ENCODE measurements at places on chromosomes 3 and 15.

DNA sequence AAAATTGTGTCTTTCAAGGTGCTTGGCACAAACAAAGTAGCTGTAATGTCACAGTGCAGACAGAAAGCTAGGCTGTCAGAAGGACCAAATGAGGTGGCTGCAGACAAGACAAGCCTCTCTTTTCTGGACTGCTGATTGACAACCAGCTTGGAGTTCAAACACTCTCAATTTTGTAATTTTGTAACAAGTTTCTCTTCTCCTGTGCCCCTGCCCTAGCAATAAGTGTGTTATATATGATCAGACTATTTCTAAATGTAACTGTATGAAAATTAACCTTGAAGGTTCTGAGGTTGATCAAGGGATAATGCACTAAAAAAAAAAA lies 172.0 kb downstream of the P3H2 start:
- no peak for DNase-seq

DNA sequence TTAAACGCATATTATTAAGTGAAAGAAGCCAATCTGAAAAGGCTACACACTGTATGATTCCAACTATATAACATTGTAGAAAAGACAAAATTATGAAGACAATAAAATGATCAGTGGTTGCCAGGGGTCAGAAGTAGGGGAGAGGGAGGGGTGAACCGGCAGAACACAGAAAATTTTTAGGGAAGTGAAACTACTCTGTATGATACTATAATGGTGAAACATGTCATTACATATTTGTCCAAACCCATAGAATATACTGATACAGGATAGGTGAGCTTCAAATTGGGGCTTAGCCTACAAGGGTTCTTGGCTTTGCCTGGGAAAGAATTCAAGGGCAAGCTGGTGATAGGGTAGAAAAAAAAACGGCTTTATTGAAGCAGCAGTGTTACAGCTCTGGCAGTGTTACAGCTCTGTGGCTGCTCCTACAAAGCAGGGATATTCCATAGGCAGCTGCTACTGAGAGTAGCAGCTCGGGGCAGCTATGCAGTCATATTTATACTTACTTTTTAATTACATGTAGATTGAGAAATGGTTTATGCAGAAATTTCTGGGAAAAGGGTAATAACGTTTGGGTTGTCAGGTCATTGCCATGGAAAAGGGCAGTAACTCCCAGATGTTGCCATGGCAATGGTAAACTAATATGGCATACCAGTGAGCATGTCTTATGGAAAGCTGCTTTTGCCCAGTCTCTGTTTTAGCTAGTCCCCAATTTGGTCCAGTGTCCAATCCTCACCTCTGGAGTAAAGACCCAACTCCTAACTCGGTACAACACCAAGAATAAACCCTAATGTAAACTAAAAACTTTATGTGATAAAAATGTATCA lies 125.1 kb upstream of the SLC25A36 start:
- DNase-seq = no peak

DNA sequence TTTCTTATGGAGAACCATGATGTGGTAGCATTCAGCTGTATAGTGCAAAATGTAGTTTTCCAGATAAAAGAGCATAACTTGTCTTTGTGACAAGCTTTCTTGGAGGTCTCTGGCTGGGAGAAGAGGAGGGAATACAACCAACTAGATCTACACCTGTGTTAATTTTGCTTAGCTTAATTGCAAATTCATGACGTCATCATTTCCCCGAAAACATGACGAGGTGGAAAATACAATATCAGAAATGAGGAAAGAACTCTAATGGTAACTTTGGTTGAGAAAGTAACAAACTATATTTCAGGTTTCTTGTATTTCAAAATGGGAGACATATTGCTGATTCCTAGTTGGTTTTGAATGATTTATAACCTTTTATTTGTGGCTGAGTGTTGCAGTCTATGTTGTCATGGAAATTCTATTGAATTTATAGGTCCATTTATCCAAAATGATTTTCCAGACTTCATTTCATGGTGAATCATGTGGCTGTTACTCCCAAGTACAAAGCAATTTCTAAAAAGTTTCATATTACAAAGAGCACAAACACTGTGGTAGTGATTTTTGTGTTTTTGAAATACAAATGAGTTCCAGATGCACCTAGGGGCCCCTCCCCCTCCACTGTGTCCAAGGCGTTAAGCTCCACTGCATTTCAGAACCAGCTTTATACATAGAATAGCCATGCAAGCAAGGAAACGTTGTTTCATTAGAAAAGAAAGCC lies 307.2 kb downstream of the FEZF2 start:
- DNase-seq = no peak

DNA sequence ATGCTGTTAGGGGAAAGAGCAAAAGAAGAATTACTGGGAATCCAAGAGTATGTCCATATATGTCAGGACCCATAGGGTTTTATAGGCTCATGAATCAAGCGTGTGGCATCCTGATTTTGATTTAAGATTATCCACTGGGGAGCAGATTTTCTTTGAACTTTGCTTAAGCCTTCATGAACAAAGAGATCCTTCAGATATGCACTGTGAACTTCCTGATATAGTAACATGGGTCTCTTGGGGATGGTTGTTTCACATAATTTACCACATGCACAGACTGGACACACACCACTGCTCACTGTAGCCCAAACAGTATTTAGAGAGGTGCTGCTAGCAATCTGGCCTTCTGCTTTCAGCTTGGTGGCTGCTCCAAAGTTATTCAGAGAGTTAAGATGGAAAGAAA lies 200.9 kb upstream of the ZPLD1 start:
- no peak for DNase-seq

DNA sequence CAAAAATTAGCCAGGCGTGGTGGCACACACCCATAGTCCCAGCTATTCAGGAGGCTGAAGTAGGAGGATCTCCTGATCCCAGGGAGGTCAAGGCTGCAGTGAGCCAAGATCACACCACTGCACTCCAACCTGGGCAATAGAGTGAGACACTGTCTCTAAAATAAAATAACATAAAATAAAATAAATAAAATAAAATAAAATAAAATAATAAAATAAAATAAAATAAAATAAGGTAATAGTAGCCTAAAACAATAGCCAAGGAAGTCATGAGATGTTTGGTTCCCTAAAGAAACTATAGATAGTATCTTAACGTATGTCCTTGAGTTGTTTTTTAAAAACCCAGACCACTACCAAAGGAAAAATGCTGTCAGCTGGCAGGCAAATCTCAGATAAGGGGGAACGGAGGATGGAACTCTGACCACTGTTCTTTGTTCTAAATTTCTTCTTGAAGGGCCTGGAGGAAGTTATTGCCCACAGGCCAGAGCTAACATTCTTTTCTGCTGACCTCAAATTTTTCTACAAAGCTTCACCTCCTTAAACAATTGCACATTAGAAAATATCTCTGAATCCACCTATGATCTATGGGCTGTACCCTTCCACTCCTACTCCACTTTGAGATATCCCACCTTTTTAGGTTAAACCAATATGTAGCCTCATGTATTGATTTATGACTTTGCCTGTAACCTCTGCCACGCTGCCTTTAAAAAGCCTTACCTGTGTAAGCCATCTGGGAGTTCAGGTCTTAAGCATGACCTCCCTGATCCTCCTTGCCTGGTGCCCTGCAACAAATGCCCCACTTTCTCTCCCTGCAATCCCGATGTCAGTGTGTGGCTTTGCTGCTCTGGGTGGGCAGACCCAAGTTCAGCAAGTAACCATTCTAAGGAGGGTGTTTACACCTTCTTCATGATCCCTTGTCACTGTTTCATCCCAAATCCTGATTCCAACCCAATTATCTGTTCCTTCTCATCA lies 126.2 kb upstream of the BHLHE40 start:
- no peak for DNase-seq

GRCh38 chr3:128481438-128481942 lies 11.5 kb downstream of the GATA2 start:
- no peak for DNase-seq

DNA sequence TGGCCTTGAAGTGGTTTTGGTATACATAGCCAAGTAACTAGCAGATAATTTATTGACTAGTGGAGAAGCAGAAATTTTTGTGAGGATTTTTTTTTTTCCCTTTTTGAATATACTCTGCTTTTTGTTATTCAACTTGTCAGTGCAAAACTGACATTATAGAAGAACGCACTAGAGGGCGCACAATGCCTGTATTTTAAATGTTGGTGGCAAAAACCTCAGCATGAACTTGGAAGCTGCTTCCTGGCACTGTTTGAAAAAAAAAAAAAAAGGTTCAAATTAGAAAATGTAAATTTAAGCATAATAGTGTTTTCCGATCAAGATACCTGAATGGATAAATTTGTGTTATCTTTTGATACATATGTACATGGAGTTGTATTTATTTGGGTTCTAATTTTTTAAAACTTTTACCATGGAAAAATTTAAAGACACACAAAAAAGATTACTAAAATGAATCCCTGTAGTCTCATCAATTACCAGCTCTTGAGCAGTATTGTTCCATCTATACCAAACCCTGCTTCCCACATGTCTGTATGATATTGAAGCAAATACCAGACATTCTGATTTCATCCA lies 56.0 kb downstream of the SLC25A26 start:
- DNase-seq = no peak

DNA sequence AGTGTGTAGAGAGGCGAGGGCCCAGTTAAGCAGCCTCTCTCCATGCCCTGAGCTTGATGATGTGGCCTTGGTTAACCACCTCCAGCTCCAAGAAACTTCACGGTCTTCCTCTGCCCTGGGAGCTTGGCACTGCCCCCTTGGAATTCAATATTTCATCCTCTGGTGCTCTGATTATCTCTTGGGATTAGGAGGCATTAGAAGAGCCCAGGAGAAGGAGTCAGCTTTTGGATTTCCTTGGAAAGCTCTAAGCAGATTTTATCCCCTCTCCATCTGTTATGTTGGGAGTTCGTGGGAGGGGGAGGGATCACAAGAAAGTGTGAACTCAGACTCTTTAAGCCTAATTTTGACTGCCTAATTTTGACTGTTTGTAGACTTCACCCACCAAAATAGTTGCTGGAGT lies 132.7 kb upstream of the AGBL1 start:
- no peak for DNase-seq

DNA sequence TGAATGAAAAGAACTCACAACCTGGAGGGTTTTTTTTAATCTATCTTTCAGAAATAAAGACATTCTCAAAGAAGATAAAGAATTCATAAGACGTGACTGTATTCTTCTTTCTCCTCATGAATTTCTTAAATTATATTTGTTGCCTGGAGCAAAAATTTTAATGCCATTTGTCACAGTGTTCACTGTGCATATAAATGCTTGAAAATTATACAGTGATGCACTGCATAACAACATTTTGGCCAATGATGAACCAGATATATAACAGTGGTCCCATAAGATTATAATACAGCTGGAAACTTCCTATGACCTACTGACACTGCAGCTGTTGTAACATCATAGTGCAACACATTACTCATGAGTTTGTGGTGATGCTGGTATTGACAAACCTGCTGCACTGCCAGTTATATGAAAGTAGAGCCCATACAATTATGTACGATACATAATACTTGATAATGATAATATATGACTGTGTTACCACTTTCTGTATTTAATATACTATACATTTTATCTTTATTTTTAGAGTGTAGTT lies 67.3 kb downstream of the P2RY1 start:
- DNase-seq = no peak

Data from epithelial cell of proximal tubule (primary cell).